ENCODE measurements at places on chromosomes 3 and 15.

DNA sequence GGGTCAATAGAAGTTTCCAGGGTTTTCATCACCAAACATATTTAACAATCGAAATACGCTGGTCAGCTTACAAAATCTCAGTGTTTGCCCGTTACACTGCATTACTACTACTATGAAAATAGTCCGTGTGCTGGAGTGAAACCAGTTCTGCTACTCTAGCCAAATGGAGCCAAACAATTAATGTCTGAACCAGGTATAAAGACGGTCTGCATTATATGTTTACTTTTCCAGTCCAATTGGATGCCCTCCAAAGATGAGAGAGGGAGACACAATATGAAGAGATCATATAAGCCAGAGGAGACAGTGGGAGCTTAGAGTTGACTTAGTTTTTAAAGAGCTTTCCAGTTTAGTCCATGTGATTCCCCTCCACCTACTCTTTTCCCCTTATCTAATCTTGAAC is 6.3 kb upstream of the DUT start:
- DNase-seq = no peak
- no peak overlapping the region for H3K27ac ChIP-seq
- no peaks in the 10 kb centered on the region for H3K27me3 ChIP-seq
- peaks cover 8% of the 10 kb centered on the region for H3K4me1 ChIP-seq

DNA sequence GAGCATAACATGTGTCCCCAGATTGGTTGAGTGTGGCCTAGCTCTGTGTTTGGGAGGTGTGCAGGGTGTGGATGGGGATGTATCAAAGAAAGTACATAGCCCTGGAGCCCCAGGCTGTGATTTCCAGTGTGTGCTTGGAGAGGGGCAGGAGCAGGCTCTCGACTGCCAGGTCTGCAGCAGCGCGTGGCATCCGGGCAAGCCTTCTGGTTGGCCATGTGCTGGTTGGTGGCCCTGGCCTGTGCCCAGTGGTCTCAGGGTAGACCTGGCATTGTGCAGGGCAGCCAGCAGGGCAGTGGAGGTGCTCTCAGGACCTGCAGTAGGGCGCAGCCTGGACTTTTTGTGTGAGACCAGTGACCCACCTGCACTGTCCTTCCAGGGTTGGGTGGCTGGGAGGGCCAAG is 231.5 kb downstream of the UBE3A start:
- no peak overlapping the region for H3K27ac ChIP-seq
- no peak for DNase-seq
- H3K27me3 ChIP-seq = no peaks in the 10 kb centered on the region

DNA sequence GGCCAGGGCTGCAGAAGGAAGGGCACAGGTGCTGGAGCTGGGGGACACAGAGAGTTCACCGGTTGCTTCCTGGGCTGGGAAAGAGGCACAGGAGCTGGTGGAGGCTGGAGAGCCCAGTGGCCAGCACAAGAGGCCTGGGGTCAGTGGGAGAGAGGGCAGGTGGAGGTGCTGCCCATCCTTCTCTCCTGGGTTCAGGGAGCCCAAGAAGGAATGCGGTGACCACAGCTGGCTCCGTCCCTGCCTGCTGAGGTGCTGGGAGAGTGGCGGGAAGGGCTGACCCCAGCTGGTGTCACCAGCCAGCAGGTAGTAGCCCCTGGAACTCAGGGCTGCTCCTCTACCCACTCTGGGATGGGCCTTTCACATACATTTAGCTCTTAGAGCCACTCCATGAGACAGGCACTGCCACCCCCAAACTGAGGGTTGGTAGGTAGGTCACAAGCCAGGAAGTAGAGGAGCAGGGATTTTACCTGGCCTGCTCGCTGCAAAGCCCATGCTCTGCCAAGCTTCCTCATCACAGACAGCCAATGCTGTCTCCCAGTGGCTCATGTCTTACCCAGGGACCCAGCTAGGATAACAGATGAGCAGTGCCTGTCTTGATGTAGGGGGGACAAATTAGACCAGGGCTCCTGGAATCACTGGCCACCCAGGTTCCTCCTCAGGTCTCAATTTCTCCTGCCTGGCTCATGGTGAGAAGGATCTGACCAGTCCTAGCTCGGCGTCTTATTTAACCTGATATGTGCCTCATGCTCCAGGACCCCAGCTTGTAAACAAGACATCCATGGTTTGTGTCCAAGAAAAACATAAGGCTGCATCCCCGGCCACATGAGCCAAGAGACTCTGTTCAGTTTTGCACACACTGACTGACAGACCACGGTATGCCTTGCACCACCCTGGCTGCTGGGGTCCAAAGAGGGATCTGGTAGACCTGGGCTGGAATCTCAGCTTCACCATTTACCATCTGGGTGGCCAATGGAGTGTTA is 119.2 kb downstream of the CORO2B start:
- no peak overlapping the region for H3K4me3 ChIP-seq
- H3K4me1 ChIP-seq = peaks cover under 1% of the 10 kb centered on the region
- H3K27ac ChIP-seq = no peak overlapping the region
- H3K36me3 ChIP-seq = no peaks in the 10 kb centered on the region

DNA sequence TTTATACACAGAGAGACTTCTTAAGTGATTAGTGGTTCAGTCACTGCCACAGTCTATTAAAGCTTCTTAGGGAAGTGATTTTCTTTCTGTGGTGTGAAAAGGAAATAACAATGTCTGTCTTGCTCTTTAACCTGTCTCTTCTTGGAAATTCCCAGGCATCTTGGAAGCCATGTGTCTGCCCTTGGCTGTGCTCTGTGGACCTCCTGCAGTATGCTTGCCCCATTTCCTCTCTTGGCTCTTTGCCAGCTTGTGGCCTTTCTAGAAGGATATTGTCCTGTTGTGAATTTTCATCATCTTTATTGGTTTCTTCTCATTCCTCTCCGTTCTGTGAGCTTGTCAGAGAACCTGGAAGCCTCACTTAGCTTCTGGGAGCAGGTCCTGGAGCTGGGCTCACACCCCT is 338.4 kb upstream of the C2CD4B start:
- no peak overlapping the region for H3K27ac ChIP-seq
- H3K36me3 ChIP-seq = no peaks in the 10 kb centered on the region
- DNase-seq = no peak
- peaks cover 5% of the 10 kb centered on the region for H3K27me3 ChIP-seq

- DNase-seq = peak; percentile 45
- no peak overlapping the region for H3K4me3 ChIP-seq
- H3K4me1 ChIP-seq = no peaks in the 10 kb centered on the region
- H3K27me3 ChIP-seq = peaks cover 14% of the 10 kb centered on the region
These were observed 106.6 kb downstream of the SSR3 start for GRCh38 chr3:156448300-156448699.
